Activated CD8-positive, alpha-beta memory T cell treated with anti-CD3 and anti-CD28 coated beads for 1 hour (primary cell): ENCODE measurements at places on chromosomes 12 and 14.

DNA sequence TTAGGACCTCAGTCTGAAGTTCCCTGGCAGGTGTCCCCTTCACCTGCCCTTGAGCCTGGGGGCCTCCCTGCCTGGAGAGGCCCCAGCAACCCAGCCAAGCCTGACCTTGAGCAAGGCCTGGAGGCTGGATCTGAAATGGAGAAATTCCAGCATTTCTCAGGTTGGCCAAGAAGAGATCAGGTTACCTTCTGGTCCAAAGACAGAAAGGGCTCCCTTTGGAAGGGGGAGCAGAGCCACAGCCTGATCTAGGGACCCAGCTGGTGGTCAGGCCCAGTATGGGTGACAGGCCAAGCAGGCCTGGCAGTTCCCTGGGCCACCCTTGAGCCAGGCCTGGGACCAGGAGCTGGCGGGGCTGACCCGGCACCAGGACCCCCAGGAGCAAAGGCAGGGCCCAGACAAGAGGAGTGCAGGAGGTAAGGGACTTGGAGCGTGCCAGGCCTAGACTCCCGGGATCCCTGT lies 82.8 kb downstream of the TNFAIP2 start:
- DNase-seq, result no peak

DNA sequence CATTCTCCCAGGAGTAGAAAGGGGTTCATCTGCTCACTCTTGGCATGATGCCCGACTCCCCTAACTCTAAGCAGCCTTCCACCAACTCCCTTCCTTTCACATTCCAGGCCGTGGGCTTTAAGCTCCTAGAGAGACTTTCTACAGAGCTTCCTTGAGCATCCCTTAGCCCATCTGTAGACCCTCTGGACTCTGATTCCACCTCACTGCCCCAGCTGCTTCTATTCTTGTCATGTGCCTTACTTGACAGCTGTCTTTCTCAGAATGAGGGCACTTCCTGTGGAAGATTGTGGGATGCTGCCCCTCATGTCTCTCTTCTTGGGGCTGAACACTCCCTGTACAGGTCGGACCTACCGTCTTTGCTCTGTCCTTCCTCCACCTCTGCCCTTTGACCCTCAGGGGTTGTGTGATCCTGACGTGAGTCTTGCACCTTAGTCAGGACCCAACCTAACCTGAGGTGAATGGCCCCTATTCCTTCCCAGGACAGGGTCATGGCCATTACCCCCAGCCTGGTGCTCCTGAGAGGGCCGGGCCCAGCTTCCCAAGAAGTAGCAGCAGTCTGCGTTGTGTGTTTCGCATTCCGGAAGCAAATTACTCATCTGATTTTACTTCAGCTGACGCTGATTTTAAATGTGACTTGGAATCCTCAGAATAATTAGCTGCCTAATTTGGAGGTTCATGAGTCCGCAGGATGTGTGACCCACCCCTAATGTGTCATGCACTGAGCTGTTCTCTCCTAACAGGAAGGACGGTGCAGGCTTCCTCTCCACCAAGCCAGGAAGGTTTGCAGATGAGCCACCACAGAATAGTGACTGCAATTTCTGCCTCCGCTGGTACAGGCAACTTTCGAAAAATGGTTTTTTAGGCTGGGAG lies 2.7 kb upstream of the GALNT6 start:
- peak; percentile 23 for DNase-seq

- no peak for DNase-seq
Measured at GRCh38 chr12:128771681-128772080, 52.1 kb downstream of the SLC15A4 start.

- DNase-seq, result no peak
Measured at GRCh38 chr14:64952598-64953309, 10.2 kb upstream of the GPX2 start.

- DNase-seq, result no peak
Measured at GRCh38 chr12:2212971-2213869, 160.4 kb downstream of the CACNA1C start.

DNA sequence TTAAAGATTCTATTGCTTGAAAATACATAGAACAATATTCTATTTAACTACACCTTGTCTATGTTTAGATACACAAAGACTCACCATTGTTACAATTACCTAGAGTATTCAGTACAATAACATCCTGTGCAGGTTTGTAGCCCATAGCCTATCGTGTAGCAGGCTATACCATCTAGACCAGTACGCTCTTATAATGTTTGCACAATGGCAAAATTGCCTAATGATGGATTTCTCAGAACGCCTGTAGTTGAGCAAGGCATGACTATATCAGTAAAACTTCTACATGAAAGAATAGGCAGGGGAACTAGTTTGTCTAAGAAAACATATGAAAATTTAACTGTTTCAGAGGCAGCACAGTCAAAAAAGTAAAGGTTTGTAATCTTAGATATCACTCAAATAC lies 375.9 kb downstream of the DAD1 start:
- DNase-seq, result no peak

- no peak for DNase-seq
Measured at GRCh38 chr12:108112832-108113556, 16.1 kb upstream of the WSCD2 start.

GRCh38 chr12:93404961-93405849 lies 27.5 kb downstream of the NUDT4 start:
- no peak for DNase-seq

GRCh38 chr12:96256672-96257361 lies 62.6 kb downstream of the ELK3 start:
- DNase-seq, result no peak

DNA sequence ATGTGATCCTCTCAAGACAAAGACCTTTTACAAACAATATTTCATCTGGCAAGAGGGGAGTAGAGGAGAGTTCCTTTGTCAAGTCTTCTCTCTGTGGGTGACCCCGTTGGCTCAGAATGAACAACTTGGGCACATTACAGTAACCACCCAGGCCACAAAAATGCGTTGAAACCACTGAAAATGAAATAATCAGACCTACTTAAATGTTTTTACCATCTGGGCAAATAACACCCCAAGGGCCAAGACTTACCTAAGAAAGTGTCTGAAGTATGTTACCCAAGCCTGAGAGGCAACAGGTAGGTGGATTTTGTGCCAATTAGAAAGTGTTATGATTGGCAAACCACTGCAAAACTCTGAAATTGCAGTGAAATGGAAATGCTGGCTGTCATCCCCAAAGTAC lies 1.3 kb downstream of the TC2N start:
- DNase-seq, result no peak

DNA sequence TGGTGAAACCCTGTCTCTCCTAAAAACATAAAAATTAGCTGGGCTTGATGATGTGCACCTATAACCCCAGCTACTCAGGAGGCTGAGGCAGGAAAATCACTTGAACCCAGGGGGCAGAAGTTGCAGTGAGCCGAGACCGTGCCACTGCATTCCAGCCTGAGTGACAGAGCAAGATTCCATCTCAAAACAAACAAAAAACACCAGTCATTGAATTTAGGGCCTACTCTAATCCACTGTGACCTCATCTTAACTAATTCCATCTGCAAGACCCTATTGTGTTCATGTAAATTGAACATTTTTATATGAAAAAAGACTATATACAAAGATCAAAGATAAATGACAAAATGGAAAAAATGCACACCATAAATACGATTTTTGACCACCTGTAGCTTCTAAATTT lies 17.8 kb downstream of the KCNMB4 start:
- no peak for DNase-seq

DNA sequence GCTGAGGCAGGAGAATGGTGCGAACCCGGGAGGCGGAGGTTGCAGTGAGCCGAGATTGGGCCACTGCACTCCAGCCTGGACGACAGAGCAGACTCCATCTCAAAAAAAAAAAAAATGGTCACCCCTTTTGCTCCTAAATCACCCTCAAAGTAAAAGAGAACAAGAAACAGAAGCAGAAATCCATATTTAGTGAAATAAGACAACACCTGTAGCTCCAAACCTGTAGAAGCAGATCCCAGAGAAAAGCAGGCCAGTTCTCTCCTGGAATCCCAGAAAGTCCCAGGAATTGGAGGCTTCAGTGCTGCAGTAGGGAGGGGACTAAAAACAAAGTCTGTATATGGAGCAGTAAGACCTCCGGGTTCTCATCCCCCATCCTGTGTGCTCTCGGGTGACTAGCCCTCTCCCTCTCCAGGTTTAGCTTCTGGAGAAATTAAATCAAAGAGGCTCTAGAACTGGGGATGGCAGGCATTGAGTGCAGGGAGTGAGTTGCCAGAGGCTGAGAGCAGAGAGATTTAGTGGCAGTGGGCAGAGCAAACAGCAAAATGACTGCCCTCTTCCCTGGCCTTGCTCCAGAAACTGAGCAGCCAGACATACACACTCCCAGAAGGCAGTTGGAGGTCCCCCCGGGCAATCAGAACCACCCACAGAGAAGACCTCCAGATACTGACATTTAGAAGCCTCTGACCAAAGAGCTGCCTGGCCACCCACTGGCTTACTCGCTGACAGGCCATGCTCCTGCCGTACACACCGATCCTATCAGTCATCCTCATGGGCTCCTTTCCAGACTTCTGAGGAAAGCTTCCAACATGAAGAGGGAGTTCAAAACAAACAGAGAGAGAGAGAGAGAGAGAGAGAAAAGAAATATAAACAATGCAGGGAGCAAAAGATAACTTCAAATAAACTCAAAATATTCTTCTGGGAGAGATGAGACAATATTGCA lies 6.3 kb upstream of the MLXIP start:
- no peak for DNase-seq

DNA sequence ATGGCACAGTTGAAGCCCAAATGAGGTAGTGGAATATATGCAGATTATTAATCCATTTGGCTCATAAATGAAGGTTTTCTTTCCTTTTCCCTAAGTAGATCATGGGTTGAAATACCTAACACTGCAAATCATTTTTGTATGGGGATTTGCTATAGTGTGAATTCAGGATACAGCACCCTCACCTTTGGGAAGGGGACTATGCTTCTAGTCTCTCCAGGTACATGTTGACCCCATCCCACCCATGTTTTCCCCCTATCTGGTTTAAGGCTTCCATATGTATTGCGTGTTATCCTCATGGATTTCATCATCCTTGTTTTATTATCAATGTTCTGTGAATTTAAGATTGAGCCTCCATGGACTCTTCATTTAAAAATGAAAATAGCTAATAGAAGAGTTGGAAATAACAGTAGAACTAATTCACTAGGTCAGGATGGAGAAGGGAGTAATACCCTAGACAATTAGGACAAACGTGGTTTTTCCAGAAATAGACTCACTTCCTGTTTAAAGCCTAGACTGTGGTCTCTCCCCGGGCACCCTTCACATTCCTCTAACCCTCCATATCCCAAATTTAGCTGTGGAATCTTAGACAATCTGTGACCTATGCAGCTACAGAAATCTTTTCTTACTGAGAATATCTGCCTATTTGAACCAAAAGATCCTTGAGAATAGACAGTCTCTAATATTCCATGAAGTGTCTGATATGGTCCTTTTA lies 56.5 kb downstream of the DAD1 start:
- no peak for DNase-seq

DNA sequence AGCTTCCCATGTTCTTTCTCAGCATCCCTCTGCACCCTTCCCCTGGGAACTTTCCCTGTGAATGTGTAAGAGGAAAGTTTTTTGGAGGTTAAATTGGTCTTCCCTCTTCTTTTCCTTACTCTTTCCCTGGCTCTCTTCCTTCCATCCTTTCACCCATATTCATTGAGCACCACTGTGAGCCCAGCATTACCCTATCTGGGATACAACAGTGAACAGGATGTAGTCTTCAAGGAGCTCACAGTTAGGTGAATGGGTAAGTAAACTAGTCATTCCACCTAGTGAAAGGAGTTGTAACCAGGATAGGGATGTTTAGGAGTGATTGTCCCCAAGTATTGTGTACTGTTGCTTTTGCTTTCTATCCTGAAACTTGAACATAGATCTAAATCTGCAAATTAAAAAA lies 123.8 kb downstream of the MYRFL start:
- no peak for DNase-seq

DNA sequence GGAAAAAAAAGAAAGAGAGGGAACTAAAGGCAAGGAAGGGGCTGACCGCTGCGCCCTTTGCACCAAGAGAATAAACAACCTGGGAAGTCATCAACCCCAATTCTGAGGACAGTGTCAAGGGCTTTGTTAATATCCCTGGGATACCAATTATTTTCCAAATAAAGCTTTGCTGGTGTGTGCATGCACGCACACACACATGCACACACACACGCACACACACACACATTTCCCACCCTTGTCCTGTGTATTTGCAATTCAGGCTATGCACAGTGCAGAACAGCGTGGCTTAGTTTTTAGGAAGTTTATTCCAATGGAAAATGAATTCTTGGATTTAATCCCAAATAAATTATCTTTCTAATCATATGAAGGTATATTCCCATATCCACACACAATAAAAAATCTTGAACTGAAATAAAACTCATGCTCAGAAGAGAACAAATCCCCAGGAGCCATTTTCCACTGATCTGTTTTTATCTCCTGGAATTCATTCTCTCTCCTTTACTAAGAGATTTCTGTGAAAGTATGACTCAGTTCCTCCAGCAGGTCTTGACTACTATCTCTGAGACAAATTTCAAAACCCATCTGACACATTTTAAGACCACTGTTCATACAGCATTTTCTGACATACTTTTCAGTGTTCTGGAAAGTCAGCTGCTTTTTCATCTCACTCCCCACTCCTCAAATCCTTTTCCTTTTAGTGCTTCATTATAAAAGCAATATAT lies 334.4 kb upstream of the ATP2B1 start:
- no peak for DNase-seq

DNA sequence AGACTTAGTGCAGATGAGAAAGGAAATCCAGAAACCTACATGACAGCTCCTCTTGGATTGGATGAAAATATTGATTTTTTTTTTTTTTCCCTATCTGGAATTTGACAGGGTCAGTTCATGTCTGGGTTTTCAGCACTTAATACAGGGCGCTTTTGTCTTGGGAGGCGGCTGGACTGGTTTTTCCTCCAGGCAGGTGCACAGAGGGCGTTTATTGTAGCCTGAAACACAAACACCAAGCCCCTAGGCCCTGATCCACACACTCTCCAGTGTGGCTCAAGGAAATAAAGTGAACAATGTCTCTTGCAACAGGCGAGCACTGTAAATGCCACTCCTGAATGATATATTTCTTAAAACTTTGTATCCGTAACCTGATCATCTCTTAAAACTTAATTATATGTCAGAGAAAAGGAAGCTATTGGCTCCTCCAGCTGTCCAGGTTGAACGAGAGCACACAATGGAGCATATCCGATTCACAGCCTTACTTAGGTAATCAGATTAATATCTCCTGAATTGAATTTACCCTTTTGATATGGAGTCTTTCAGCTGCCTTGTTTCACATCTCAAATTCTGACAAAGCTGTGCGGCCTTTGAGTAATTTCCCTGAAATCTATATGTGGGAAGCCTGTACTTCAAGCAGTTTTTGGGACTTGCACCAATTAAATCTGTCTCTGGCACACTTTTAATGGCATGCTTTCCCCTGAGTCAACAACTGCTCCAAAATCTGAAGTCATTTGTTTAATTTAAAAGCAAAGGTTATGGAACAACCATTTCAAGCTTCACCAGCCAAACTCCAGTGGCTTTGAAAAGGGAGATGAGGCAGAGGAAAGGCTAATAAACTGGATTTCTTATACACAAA lies 485.7 kb downstream of the ZFP36L1 start:
- no peak for DNase-seq
